ENCODE measurements at places on chromosomes 6 and 20.

- no peak for DNase-seq
Measured at GRCh38 chr6:143692696-143693095, 14.9 kb downstream of the PHACTR2 start.

GRCh38 chr6:142075516-142076101 lies 57.1 kb upstream of the GJE1 start:
- DNase-seq = no peak

- no peak for DNase-seq
Measured at GRCh38 chr6:1624058-1624850, 14.5 kb downstream of the FOXC1 start.

- peak; percentile 29 for DNase-seq
Measured at GRCh38 chr6:32622545-32623401, 14.4 kb upstream of the HLA-DQA1 start.

DNA sequence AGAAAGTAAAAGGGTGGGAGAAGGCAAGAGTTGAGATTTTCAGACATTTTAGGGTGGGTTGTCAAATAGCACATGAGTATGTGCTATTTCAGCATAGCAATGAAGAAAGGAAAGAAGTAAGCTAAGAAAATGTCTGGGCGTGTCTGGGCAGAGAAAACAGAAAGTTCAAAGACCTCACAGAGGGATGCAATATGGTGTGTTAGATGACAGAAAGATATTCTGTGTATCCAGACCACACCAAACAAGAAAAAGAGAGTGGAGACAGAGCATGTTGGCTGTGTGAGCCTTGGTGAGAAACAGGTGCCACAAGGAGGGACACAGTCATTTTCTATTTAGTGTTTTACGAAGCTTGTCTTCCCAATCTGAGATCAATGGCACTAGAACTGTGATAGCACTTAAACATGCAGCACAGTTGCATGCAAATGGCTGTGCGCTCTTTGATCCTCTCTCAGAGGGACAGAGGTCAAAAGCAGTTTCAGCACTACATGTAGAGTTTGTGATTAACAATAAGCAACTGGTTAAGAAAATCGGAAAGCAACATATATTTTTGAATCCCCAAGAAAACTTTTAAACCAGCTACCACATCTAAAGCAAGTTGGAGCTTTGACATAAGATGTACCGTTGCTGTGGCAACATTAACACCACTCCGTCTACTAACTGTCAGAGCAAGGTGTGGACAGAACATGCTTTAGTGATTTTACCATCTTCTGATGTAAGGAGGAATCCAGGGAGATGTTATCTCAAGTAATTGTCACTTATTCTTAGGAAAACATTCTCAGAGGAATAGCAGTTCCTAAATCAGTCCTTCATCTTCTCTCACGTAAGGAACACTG lies 515.5 kb upstream of the NOX3 start:
- no peak for DNase-seq
